Pons (tissue), 1 donor: ENCODE measurements at places on chromosomes 12 and 14.

DNA sequence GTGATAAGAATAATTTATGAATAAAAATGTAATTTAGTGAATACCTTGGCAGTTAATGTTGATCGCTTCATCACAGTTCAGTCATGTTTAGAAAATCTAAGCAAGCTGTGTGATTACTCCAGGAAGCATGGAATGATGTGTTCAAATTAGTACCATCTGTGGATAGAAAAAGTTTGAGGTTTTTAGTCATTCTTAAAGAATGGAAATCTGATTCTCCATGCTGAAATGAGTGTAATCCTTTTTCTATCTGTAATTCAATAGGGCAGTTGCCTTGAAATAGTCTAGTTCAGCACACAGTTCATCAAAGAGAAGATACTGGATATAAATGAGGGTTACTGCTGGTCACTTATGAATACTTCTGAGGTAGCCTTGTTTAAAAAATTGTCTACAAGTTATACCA is 127.2 kb upstream of the MYF6 start:
- no peak for DNase-seq

GRCh38 chr14:48325486-48325885 is 650.1 kb upstream of the MDGA2 start:
- DNase-seq, result no peak

DNA sequence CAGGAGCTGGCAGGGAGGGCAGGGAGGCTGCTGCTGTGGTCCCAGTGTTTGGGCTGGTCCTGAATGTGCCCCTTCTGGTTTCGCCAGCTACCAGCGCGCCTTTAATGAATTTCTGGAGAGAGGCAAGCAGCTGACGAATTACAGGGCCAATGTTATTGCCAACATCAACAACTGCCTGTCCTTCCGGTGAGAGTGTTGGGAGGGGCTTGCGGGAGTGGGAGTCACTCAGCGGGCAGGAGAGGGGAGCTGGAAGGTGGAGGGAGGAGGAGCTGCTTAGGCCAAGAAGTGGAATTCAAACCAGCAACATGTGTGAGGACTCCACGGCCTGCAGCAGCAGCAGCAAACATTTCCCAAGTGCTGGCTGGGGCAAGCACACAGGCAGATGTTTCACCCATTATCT is 7.7 kb downstream of the TNFAIP2 start:
- DNase-seq, result no peak

GRCh38 chr14:49594347-49595091 is 4.2 kb upstream of the LRR1 start:
- DNase-seq, result peak; percentile 72

DNA sequence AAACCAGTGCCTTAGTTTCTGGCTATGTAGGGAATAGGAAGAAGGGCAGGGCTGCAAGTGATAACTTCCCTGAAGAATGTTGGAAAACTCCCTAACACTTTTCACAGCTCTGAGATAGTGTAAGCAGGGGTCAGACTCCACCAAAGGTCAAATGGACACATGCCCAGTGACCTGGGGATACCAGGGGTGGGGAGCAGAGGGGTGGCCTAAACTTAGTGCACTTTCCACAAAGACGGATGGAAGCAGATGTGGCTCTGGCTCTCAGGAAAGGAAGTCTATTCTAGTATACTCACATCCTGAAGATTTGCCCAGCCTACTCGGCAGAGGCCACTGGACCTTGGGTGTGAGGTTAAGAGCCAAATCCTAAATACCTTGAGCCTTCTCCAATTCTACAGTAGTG is 285.8 kb downstream of the NUAK1 start:
- DNase-seq, result no peak

GRCh38 chr14:102688290-102688689 is 89.0 kb upstream of the TRAF3 start:
- no peak for DNase-seq

DNA sequence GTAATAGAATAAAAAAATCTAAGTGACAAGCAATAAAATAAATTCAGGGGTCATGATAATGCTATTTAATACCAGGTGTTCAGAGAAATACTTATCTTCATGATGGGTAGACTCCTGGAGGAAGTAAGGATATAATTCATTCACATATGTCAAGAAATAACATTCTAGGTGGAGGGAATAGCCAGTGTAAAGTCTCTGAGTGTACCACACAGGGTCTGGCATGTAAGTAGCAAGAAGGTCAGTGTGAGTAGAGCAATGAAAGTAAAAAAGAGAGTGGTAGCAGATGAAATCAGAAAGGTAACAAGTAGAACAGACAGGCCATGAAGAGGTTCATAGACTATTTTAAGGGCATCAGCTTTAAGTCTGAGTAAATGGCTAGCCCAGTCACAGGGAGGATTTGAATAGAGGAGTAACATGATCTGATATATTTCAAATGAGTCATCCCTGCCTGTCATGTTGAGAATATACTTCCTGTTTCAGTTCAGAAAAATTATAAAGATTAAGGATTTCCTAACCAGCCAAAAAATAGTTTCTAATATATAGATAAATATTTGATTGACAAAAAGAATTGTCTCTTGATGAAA is 519.9 kb downstream of the C12orf50 start:
- DNase-seq, result no peak

DNA sequence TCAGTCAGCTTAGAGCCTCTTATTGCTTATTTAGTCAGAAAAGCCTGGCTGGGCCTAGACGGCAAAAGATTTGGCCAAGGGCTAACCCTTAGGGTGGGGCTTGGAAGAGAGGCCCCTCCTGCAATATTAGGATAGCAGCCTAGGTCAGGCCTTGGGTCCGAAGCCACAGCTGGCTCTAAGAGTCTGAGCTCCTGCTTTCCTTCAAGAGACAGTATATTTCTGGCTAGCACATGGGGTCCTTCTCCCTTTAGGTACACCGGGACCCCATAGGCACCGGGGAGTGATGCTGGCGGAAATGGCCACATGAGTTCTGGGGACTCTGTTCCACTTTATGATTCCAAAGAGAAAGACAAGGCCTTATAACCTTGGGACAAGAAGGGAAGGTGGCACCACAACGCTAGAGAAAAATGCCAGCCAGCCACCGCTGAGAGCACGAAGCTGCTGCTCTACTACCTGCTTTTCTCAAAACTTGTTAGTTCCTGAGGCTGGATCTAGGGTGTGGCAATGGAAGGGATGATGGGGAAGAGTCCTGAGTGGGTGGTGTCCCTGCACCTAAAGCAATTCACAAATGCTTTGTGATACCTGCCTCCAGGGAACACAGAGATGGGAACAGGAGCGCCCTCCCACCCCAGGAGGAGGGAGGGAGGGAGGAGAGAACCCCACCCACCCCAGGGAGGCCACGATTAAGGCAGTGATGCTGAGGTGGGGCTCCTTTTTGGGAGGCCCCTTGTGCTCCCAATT is 3.1 kb upstream of the AVIL start:
- no peak for DNase-seq

GRCh38 chr14:81751198-81751597 is 217.5 kb upstream of the SEL1L start:
- DNase-seq, result no peak

GRCh38 chr12:123045678-123046077 is 65.2 kb downstream of the ARL6IP4 start:
- no peak for DNase-seq

DNA sequence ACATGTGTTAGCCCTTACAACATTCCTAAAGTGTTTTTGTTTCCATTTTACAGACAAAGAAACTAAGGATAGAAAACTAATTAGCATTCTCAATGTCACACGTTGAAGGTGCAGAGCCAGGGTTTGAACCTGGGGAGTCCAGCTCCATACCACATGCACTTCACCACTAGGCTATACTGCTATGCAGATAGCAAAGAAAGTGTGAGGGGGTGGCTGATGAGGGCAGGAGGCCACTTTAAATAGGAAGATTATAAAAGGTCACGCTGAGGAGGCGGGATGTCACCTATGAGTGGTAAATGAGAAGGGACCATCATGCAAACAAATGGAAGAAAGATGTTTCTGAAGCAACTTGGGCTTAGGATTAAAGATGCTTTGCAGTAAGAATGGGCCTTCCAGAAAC is 213.9 kb downstream of the EGLN3 start:
- no peak for DNase-seq

DNA sequence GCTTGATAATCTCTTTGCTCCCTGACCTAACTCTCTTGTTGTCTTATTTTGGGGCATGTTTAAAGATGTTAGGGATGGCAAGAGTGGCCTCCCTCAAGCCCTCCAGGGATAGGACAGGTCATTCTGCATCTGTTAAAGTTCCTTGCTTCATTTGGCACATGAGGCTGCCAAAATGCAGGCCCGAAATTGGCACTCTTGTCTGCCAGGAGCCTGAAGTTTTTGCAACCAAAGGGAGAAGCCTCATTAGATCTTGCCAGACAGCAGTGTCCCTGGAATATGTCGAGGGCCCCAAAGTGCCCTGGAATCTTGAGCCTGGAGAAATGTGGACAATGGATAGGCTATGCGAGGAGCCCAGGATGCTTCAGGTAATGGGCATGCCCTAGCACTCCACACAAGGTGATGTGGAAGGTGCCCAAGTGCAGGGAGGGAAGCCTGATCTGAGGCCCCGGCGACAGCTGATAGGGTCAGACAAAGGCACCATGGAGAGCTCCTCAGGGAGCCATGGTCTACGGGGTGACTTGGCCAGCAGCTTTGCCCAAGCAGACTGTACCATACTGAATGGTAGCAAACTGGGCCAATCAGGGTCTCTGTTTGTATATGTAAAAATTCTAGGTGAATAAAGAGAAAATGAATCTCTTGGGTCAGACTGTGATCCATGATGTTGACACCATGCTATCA is 173.0 kb upstream of the WSCD2 start:
- no peak for DNase-seq

DNA sequence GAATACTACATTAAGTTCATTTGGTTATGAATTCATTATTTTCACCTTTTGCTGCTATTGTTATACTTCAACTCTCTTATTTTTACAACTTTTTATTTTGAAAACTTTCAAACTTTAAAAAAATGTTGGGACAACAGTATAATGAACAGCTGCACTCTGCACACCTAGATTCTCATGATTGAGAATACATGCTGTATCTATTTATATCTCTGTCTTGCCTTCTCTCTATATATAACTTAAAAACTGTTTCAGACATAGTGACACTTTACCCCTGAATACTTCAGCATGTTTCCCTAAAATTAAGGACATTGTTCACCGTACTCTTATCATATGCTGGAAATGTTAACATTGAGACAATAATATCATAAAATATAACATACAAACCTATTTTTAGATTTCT is 237.1 kb downstream of the GPHN start:
- DNase-seq, result no peak

- no peak for DNase-seq
These were observed 85.8 kb downstream of the CAND1 start for GRCh38 chr12:67354966-67355365.

- DNase-seq, result no peak
These were observed 52.0 kb downstream of the FBRSL1 start for GRCh38 chr12:132541996-132542395.

DNA sequence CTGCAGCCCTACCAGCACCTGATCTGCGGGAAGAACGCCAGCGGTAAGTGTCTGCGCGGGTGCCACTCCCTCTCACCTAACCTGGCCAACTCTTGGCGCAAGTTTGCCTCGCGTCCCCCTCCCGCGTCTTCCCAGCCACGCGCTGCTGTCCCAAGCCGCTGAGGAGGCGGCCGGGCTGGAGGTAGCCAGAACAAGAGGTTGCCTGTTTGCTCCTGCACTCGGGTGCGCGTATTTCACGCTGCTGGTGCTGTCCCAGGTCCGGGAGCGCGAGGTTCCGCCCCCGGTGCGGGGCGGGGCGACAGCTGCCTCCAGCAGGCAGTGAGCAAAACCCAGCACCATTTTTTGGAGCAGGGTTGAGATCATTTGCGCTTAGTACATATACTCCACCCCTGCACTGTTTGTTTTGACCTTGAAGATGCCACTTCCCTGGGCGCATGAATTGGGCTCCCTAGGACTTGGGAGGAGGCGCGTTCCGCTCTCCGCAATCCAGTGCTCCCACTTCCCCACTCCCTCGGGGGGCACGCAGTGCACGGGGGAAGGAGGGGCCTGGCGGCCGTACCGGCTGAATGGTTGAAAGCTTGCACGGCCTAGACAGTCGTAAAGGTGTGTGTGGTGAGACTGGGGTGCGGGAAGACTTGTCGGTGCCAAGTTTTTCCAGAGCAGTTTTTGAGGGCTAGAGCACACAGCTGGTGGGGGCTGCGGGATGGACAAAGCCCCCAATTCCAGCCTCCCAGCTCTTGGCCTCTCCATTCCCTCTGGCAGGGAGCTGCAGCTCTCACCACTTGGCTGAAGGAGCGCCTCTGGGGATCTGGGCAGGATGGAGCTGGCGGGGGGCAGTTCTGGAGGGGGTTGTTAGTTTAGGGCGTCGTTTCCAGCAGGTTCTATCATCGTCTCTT is 226.9 kb upstream of the CRY1 start:
- no peak for DNase-seq

- DNase-seq, result no peak
These were observed 268.0 kb upstream of the TMEM132C start for GRCh38 chr12:127998988-127999387.

DNA sequence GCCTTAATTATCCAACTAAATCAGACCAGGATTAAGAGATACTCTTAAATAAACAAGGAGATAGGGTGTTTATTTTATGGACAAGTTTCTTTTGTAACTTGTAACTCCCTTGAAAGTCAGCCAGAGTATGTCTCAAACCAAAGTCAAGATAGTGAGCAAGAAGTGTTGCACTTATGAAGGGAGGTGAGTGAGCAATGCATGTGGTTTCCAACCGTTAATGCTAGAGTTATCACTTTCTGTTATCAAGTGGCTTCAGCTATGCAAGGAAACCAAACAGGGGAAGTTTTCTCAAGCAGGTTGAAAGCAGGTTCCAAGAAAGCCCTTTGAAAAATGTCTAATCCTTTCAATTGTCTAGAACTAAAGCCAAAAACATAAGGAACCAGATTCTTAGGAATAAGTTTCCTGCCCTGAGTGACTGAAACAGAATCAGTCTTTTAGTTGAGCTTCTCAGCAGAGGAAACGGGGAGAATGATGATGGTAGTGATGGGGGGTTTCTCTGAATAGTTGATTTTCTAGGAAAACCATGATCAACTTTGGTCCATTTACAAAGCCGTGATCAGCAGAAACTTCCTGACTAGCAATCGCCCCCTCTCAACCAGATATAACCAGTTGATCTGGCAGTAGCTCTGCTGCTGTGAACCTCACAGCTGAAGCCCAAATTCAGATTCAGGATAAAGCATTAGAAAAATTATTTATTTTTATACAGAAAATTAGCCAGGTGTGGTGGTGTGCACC is 128.4 kb downstream of the DAD1 start:
- DNase-seq, result no peak

DNA sequence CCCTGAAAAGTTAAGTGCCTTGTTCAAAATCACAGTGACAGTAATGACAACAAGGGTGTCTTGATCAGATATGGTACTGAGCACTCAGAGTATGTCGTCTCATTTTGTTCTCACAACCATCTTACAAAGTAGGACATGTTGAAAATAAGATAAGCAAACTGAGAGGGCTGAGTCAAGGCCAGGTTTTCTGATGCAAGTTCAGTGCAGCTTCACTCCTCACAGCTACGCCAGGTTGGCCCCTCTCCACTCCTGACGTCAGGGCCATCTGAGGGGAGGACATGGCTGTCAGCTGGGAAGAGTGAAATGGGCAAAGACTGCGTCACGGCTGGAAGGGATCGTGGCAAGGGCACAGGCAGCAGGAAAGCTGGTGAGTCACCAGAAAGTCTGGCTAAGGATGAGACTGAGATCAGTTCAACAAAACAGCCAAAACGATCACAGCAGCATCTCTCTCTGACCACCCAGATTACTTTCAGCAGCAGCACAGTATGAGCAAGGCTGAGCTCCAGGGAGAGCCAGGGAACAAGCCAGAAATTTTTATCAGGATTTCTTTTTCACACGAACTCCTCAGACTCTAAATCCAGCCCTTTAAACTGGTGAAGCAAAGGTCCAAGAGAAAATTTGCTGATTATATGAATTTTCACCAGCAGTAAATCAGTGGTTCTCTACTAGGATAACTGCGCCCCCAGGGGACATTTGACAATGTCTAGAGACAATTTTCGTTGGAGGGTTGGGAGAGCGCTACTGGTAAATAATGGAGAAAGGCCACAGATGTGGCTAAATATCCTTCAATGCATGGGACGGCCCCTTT is 297.9 kb upstream of the AMIGO2 start:
- peak; percentile 38 for DNase-seq
